Adrenal gland (tissue), 19 donors: ENCODE measurements at places on chromosomes 5 and 9. TPM values are rescaled to one million over a fixed set of nuclear protein-coding genes. Genes with fewer than 3 reads are reported as not detected.

DNA sequence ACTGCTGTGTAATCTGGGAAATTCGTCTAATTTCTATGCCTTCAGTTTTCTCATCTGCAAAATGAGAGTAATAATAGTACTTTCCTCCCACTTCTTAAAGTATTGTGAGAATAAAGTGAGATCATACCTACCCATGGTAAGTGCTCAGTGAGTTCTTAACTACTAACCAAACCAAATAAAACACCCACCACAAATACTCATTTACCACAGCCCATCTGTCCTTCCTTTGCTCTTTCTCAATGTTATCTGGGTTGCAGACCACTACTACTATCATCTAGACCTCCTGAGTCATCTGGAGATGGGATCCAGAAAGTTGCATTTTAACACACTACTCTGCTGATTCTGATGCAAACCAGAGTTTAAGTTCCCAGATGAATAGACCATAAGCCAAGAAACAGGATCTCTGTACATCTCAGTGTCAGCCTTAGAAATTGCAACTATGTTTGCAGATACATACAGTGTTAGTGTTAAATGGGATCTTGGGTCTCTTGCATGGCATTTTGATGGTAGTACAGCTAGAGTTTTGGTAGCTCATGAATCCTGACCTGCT, 105.4 kb upstream of the ATP10B start:
- no peaks in the 10 kb centered on the region for H3K4me1 ChIP-seq
- no peaks in the 10 kb centered on the region for H3K36me3 ChIP-seq
- H3K27ac ChIP-seq, result no peak overlapping the region
- H3K4me3 ChIP-seq, result no peak overlapping the region

DNA sequence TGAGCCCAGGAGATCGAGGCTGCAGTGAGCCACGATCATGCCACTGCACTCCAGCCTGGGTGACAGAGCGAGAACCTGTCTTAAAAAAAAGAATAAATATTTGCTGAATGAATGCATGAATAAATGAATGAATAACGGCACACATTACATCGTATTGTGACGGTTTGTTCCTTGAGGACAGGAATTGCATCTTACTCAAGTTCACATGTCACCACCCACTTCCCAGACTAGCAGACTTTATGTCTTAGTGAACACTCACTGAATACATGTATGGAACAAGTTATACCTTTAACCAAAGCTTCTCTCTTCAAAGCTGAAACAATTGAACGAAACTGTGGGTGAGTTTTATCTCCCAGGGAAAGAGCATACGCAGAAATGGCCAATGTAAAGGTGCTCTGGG, 53.2 kb upstream of the TRAF1 start:
- H3K27me3 ChIP-seq, result no peaks in the 10 kb centered on the region
- H3K27ac ChIP-seq, result no peak overlapping the region
- H3K4me3 ChIP-seq, result no peak overlapping the region
- H3K36me3 ChIP-seq, result no peaks in the 10 kb centered on the region
- no peak for DNase-seq

Gene NMUR2
- total RNA-seq, result not detected

- no peak overlapping the region for H3K27ac ChIP-seq
- DNase-seq, result no peak
- no peak overlapping the region for H3K4me3 ChIP-seq
- no peaks in the 10 kb centered on the region for H3K27me3 ChIP-seq
These were observed 11.4 kb downstream of the LAMC3 start for GRCh38 chr9:131020388-131020787.
